Lung (tissue), 17 donors: ENCODE measurements at places on chromosomes 11 and 22. TPM values are rescaled to one million over a fixed set of nuclear protein-coding genes. Genes with fewer than 3 reads are reported as not detected.

MS4A6A gene
- total RNA-seq, result 79.7 TPM

DNA sequence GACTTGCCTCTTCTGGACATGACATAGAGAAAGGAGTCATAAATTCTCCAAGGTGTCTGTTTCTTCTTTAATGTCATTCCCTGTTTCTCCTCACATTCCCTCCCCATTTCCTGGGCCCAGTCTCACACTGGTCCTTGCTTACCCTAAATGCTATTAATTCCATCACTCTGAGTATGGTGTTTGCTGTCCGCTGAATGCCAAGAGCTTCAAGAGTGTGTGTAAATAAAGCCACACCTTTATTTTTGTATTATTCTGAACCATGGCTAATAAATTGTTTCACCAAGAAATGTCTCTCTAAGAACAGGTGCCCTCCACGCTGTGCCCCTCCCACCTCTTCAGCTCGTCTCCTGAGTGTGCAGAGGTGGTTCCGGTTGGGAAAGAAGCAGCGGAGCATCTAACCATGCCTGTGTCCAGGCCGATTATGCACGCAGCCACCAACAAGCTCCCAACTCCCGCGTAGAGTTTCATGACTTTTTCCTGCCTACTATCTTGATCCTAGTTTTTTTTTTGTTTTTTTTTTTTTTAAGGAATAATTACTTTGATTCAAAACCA is 8.6 kb downstream of the TMEM121B start:
- DNase-seq, result no peak
- no peak overlapping the region for H3K27ac ChIP-seq
- no peak overlapping the region for H3K4me3 ChIP-seq

GRCh38 chr11:119015054-119015611 is 3.0 kb downstream of the RPS25 start:
- H3K4me3 ChIP-seq, result no peak overlapping the region
- no peak for DNase-seq
- H3K27me3 ChIP-seq, result no peaks in the 10 kb centered on the region
- peaks cover 8% of the 10 kb centered on the region for H3K4me1 ChIP-seq
- peaks cover 26% of the 10 kb centered on the region for H3K36me3 ChIP-seq

ANO9 gene
- 17.6 TPM for total RNA-seq

DNA sequence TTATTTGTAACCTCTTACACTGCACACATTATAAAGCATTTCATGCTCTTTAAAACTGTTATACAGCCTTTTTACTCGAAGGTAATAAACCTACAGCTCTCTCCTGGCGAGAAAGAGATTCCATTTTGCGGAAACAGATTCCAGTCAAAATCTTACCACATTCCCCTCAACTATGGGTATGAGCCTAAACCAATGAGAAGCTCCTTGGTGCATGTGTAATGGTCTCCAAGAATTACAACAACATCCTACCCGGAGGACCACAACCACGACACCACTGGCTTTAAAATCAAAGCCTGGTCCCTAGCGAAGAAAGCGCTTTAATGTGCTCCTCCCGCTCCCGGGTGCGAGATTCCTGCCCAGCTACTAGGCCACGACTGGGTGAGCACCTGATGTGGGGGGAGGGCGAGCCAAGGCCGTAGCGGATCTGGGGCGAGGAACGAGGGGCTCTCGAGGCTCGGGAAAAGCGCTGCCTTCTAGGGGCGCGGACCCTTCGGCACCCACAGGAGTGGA is 821 bp downstream of the CELF1 start:
- H3K27me3 ChIP-seq, result no peaks in the 10 kb centered on the region
- peak; percentile 35 for DNase-seq
- peak overlapping the region; percentile 98 for H3K27ac ChIP-seq
- peaks cover 6% of the 10 kb centered on the region for H3K4me1 ChIP-seq
- peaks cover 2% of the 10 kb centered on the region for H3K36me3 ChIP-seq

- no peaks in the 10 kb centered on the region for H3K36me3 ChIP-seq
- no peaks in the 10 kb centered on the region for H3K4me1 ChIP-seq
- DNase-seq, result no peak
- no peaks in the 10 kb centered on the region for H3K27me3 ChIP-seq
- H3K27ac ChIP-seq, result no peak overlapping the region
These were observed 80.4 kb downstream of the SPON1 start for GRCh38 chr11:14042686-14043465.

PRRG4 gene
- total RNA-seq, result 6.3 TPM

- no peak overlapping the region for H3K4me3 ChIP-seq
- DNase-seq, result no peak
- no peaks in the 10 kb centered on the region for H3K27me3 ChIP-seq
- peaks cover 6% of the 10 kb centered on the region for H3K4me1 ChIP-seq
- no peak overlapping the region for H3K27ac ChIP-seq
- no peaks in the 10 kb centered on the region for H3K36me3 ChIP-seq
These were observed 36.7 kb downstream of the TPST2 start for GRCh38 chr22:26553056-26553752.

TRPC6 gene
- 66.5 TPM for total RNA-seq

GRCh38 chr22:22094921-22095320 is 112.3 kb upstream of the TOP3B start:
- no peaks in the 10 kb centered on the region for H3K4me1 ChIP-seq
- H3K36me3 ChIP-seq, result no peaks in the 10 kb centered on the region
- peaks cover 33% of the 10 kb centered on the region for H3K27me3 ChIP-seq

DNA sequence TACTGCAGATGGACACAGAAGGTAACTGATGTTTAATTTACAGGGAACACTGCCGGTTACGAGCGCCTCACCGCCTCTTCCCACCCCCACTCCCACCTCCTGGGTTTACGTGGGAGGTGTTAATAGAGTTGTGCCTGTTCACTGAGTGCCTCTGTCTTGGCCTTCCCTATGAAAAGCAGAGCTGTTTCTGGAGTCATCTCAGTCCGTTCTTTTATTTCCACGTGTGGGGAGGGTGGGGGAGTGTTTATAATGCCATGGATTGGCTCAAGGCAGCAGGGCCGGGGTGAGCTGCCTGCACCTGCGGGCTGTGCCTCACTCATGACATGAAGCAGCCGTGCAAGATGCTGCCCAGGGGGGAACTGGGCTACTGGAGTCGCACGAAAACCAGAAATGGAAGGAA is 322.7 kb downstream of the CADM1 start:
- H3K4me3 ChIP-seq, result no peak overlapping the region
- H3K27ac ChIP-seq, result no peak overlapping the region
- H3K36me3 ChIP-seq, result no peaks in the 10 kb centered on the region

DNA sequence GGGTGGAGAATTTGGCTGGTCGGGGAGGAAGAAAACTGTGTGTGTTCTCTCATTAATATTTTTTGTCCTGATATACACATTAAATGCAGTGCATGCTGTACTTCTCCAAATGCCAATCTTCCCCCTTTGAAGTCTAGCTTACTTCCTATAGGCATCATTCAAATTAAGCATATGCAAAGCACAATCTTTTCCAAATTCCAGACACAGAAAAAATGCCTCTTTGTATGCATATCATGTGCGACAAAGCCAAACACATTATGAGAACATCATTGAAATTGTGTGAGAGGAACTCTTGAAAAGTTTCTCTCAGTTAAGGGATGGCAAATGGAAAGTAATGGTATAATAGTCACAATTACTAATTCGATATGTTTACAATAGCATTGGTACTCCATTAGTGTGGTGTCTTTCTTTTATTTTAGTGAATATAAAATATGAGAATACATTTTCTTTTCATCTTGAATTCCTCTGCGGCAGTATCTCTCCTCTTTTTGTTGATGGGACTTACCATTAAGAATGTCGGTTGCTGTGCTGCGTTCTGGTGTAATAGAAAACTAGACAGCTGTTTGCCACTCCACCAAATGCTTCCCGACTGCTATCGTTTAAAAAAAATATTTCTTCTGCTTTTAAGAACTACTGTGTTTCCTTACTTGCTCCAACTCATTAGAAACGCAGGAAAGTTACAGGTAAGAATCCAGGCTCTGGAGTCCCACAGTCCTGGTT is 19.3 kb upstream of the NRIP3 start:
- H3K27ac ChIP-seq, result no peak overlapping the region
- peak; percentile 87 for DNase-seq
- H3K36me3 ChIP-seq, result no peaks in the 10 kb centered on the region
- peaks cover 42% of the 10 kb centered on the region for H3K4me1 ChIP-seq
- no peaks in the 10 kb centered on the region for H3K27me3 ChIP-seq

ZNF215 gene
- total RNA-seq, result 1.2 TPM

SYCE3 gene
- total RNA-seq, result not detected

RAB3IL1 gene
- total RNA-seq, result 10.9 TPM

DNA sequence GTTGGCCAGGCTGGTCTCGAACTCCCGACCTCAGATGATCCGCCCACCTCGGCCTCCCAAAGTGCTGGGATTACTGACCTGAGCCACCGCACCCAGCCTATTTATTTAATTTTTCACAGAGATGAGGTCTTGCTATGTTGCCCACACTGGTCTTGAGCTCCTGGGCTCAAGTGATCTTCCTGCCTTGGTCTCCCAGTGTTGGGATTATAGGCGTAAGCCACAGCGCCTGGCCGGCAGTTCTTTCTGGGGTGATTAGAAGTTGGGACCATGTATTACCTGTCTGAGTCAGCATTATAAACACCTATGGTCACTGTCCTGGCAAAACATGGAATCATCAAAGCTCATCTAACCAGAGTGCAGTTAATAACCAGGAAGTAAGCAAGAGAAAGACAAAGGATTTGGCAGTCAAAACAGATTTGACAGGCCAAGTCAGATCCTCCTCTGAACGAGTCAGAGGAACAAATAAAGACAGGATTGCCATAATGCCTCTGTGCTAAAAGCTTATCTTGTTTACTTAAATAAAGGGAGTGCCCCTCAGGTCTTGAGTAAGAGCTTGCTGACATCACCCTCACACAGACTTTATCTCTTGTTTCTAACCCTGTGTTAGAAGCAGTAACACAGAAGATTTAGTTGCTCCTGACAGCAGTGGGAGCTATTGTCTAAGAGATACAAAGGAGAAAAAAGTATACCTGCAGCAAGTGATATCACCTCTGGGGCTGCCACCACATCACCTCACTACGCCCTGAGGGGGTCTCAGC is 3.7 kb downstream of the SERPIND1 start:
- no peak for DNase-seq
- H3K4me1 ChIP-seq, result peaks cover 7% of the 10 kb centered on the region
- peak overlapping the region; percentile 41 for H3K27ac ChIP-seq
- H3K4me3 ChIP-seq, result no peak overlapping the region
- H3K36me3 ChIP-seq, result peaks cover 22% of the 10 kb centered on the region

GRCh38 chr11:90846628-90847027 is 623.8 kb upstream of the CHORDC1 start:
- H3K27me3 ChIP-seq, result no peaks in the 10 kb centered on the region
- H3K27ac ChIP-seq, result no peak overlapping the region
- H3K4me3 ChIP-seq, result no peak overlapping the region
- no peak for DNase-seq
